ENCODE measurements at places on chromosomes 4 and X.

DNA sequence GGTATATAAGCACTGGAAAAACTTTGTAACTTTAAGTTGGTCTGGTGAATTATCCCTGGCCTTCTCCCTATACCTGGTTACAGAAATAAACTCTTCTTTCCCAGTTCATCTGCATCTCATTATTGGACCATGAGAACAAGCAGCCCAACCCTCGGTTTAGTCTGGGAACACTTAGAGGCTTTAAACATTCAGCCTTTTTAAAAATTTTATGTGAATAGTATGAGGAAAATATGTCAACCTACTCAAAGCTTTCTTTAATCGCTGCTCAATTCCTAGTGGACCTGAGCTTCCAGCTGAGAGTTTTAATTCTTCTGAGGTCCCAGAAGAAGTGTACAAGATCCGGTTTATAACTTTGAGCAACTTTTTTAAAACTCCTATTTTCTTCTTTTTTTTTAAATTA, 358.6 kb upstream of the NOCT start:
- no peak for DNase-seq

DNA sequence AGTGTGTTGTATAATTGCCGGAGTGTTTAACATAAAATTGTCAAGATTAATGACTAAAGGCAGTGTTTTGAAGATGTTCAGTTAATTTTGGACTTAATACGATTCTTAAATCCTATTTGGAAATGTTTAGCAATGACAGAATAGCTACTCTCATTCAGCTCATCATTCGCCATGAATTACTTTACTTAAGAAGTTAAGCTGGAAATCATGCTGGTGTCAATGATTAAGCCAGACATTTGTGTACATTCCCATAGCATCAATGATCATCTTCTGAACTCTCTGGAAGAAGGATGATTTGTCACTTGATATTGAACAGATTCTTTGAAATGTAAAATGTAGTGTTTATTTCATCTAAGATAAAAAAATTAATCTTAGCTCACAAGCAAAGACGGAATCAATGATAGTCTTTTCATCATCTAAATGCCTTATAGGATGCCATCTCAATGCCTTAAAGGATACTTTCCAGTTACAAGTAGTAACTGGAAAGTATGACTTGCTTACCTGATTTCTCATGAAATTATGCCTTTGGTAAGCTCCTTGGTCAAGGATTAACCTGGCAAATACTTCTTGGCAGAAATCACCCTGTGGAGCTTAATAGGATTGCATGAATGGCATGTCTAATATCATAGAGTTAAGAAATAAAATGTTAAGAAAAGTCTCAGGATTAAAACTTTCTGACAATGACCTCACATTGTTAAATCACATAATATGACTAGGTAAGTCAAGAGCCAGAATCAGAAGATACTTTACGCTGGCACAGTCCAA, 515.5 kb upstream of the AGA start:
- no peak for DNase-seq

DNA sequence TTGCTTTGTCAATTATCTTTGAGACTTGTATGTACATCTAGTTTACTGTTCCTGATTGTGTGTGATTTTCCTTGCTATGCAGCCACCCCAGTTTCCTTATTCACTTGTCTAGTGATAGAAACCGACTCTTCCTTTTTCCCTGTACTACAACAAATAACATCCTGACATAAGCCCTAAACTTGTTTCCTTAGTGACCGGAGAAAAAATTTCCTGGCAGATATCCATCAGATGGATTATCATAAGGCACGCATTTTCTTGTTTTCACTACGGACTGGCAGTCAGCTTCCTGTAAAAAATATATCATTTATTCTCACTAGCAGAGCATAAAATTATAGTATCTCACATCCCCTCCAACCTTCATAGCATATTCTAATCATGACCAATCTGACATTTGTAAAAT, 410.7 kb downstream of the CENPC start:
- no peak for DNase-seq

DNA sequence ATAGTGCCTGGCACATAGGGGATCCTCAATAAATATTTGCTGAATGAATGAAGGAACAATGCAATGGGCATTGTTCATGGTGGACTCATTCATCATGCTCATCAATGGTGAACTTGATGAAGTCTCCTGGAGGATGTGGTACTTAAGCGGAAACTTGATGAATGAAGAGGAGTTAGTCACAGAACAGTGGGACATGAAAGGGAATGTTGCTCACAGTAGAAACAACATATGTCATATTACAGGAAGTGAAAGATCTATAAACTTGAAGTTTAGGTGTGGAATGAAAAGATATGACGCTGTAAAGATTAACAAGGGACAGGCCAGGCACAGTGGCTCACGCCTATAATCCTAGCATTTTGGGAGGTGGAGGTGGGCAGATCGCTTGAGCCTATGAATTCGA, 224.1 kb downstream of the PPP3CA start:
- DNase-seq, result no peak

DNA sequence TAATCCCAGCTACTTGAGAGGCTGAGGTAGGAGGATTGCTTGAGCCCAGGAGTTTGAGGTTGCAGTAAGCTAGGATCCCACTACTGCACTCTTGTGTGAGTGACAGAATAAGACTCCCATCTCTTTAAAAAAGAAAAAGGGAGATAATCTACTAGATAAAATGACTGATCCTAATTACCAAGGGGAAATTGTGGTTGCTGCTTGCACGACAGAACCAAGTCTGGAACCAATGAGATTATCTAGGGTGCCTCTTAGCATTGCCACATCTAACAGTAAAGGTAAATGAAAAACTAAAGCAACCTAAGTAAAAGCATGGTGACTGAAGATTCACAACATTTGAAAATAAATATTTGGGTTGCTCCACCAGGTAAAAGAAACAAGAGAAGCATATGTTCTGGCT, 185.1 kb downstream of the PDHA2 start:
- no peak for DNase-seq

GRCh38 chrX:45842926-45843315, 642.2 kb upstream of the DIPK2B start:
- no peak for DNase-seq

DNA sequence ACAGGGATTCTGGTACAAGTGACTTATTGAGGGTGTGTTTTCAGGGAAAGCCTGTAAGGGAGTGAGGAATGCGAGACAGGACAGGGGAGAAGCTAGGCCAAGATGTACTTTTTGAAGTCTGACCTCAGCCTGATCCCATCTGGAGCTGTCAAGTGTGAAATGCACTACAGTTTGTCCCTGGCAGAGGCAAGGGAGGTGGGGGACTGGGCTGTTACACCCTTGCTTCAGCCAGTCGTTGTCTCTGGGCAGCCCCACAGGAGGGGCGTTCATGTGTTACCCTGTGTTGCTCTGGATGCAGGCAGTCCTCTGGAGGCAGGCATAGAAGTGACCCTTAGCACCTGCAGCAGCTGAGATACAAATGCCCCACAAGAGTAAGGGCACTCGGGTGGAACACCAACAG, 25.8 kb downstream of the PPEF1 start:
- no peak for DNase-seq

- no peak for DNase-seq
Observed at GRCh38 chrX:132214518-132214917, 4.7 kb downstream of the RAP2C start.

DNA sequence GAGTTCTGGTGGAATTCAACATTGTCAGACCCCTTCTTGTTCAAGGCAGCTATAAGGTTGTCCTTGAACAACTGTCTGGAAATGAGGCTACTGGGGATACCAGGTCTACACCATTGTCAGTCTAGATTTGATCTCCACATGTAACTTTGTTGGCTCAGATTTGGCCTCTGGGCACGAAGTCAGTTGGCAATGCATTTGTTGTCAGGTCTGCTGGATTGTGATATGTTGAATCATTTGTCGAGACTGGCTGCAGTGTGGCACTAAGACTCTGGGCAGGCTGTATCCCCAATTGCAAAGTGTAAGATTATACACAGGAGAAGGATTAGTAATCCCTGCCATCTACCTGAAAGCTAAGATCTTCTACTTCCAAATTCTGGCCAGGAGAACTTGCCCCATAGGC, 26.5 kb downstream of the ZNF81 start:
- no peak for DNase-seq

GRCh38 chr4:94523617-94524016, 71.9 kb downstream of the PDLIM5 start:
- no peak for DNase-seq

DNA sequence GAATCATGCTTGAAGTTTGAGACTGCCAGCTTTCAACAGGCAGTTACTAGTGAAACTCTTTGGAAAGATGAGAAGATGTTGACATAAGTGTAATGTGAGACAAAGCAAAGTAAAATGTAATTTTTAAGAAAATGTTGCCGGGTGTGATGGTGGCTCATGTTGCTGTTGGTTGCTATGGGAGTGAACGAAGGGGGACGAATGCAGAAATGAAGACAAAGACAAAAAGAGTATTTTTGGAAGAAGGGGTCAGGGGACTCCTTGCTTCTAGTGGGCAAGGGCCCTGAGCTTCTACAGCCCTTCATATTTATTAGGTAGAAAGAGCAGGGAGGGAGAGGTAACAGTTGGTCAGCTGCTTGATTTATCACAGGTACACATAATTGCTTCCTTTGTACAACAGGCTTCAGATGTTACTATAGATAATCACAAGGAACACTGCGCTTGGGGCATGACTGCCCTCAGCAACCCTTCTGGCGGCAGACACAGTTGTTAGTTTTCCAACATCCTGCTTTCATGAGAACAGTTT, 11.9 kb upstream of the UGDH start:
- no peak for DNase-seq

DNA sequence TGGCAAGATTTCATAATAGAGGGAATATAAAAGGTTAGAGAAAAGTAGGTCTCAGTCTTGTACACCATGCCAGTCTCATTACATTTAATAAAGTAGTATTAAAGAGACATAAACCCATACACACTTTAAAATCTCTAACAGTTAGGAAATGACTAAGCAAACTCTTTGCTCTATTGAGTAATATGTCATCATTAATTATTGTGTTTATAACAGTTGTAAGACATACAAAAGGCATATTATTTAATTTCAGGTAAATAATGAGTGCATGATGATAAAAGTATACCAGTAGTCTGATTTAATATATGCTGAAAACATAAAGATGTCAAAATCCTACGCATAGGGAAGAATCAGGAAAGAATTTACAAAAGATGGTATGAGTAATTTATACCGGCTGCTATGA, 31.0 kb upstream of the FGG start:
- DNase-seq, result no peak

- no peak for DNase-seq
Observed at GRCh38 chr4:76003620-76004019, 3.7 kb downstream of the CXCL9 start.

DNA sequence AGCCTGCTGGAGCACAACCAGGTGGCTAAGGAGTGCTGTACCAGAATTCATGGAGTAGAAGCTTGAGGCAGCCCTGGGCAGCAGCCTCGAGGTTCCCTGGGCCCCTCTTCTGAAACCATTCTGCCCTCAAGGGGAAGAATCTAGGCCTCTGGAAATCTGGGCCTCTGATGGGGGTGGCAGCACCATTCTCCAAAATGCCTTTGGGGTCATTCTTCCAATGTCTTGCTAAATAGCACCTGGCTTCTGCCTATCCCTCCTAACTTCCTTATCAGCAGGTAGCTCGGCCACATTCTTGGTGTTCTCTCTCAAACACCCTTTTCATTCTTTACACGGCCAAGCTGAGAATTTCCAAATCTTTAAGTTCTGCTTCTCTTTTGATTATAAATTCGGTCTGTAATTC, 473.6 kb downstream of the BCOR start:
- no peak for DNase-seq

DNA sequence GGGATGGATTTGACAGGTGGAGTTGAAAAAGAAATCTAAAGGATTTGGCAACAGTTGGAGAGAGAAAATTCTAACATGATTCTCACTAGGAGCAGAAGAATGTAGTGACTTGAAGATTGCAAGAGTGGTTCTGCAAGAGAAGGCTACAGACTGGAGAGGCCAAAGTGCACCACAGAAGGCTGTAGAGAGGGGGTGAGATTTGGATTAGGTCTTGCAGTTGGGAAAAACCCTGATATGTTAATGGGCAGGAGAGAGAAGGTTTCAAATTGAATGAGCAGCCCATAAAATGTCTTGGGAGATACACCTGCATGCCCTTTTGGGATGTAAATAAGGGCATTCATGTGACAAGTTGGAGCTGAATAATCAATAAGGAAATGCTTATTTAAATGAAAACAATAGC, 14.7 kb upstream of the VEGFD start:
- no peak for DNase-seq

- no peak for DNase-seq
Observed at GRCh38 chr4:144185086-144185485, 44.6 kb upstream of the GYPA start.

DNA sequence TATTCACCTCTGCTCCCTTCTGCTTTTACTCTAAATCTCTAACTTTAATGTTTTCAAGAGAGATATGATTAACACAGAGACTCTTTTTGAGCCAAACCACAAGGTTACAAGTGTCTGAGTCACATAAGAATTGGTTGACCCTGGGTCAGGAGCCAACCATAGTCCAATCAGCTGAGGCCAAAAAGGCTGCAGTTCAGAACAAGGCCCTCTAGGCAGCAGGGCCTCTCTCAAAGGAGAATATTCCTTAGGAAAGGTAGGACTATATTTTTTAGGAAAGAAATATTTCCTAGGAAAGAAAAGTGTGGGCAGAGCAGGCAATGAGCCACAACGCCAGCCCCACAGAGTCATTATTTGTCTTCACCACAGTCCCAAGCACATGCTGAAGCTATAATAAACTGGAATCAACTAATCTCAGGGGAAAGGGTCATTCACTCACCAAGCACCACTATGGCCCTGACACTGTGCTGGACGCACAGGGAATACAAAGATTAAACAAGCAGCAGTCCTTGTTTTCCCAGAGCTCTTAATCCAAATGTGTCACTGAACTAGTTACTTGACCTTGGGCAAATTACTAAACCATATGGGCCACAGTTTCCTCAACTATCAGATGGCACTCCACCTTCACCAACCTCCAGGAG, 2.2 kb downstream of the ATP8A1 start:
- DNase-seq, result no peak

DNA sequence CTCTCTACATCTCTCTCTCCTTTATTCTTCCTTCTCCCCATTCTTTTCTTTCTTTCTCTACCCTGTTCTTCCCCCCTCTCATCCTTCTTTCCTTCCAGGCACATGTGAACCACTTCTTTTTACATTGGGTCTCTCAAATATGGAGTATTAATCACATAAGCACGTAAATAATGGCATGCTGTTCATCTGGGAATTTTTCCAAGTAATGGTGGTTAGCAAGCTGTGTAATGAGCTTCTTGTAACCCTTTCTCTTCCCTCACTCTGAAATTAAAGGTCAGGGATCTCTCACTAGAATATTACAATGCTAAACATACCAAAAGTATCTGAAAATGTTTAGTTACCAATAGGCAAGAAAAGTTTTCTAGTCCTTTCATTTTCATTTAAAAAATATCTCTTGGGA, 239.9 kb upstream of the TEX13A start:
- DNase-seq, result no peak

- DNase-seq, result no peak
Observed at GRCh38 chrX:23797371-23798128, 14.6 kb downstream of the SAT1 start.

DNA sequence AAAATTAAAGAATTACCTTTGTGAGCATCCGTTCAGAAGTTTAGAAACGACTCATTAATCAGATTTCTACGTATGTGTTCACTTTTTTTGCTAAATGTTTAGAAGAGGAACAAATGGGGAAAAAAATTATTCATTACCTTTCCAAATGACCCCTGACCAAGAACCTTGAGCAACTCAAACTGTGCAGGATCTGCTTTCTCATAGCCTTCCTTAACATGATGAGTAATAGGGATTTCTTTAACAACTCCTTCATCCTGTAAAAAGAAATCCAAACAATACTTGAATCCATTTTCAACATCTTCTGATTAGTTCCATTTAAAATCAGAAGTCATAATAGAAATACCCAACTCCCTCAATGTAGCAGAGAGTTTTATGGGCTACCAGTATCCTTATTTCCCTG, 32.1 kb downstream of the RPS6KA6 start:
- DNase-seq, result no peak

GRCh38 chr4:118916691-118917289, 28.1 kb downstream of the SYNPO2 start:
- DNase-seq, result no peak
